ENCODE measurements at places on chromosomes 3 and 15.

DNA sequence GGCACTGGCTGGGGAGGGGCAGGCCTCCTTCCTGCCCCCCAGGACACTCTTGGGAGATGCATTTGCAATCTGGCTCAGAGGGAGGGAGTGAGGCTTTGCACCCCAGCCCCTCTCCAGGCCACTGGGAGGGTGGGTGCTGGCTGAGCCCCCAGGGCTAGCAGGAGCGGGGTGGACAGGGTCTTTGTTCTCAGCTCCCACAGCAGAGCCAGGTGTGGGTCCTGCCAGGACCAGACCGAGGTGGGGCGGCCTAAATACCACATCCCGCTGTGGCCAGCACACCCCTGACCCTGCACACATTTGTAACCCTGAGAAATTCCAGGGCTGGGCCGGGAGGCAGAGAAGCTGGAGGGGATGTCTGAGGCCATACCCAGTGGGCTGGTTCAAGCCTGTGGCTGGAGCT lies 41.0 kb downstream of the STARD5 start:
- DNase-seq: no peak

GRCh38 chr3:127428344-127428997 lies 140.6 kb upstream of the PRR20G start:
- DNase-seq: no peak

GRCh38 chr3:13223574-13224237 lies 150.5 kb upstream of the IQSEC1 start:
- DNase-seq: no peak

- DNase-seq: no peak
Observed at GRCh38 chr3:143158014-143158988, 38.7 kb downstream of the CHST2 start.

- no peak for DNase-seq
Observed at GRCh38 chr3:172751175-172751704, 714 bp downstream of the ECT2 start.

DNA sequence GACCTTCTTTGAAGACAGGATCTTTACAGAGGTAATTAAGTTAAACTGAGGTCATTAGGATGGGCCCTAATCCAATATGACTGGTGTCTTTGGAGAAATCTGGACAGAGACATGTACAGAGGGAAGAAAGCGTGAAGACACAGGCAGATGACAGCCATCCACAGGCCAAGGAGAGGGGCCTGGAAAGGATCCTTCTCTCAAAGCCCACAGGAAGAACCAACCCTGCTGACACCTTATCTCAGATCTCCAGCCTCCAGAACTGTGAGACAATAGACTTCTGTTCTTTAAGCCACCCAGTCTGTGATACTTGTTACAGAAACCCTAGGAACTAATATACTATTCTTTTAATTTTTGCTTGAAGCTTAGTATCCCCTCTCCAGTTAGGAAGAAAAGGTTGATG lies 74.2 kb downstream of the WDR76 start:
- no peak for DNase-seq

DNA sequence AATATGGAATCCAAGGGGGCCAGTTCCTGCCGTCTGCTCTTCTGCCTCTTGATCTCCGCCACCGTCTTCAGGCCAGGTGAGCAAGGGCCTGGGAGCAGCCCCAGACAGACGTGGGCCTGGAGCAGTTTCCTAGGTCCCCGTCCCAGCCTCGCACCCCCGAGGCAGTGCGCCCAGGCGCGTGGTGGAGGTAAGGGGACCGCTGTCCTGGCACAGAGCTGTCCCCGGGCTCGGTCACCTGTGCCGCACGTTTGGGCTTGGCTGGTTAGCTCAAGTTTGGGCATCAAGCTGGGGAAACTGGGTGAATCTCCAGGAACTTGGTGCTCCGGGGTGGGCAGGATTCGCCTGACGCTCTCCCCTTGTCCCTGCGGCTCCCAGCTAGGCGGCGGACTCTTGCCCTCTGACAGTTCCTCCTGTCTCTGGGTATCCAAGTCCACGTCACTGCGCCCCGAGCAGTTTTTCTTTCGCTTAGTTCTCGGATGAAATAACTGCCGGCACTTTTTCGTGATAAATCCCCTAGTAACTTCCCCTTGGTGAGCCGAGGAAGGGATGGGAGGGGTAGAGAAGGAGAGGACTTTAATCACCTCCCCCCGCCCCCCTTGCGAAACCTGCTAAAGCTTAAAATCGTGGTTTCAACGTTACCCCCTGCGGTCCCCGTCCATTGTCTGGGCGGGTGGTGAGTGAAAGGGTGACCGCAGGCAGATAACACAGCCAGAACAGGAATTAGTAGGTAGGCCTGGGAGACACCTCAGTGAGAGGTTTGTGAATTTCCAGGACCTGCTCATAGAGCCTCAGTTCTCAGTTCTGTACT lies 901 bp downstream of the ALCAM start:
- peak; percentile 10 for DNase-seq

GRCh38 chr3:142105991-142106390 lies 43.4 kb downstream of the TFDP2 start:
- DNase-seq: no peak

GRCh38 chr15:52343831-52344230 lies 48.2 kb upstream of the MYO5C start:
- DNase-seq: no peak

- no peak for DNase-seq
Observed at GRCh38 chr3:197519801-197520211, 36.0 kb downstream of the BDH1 start.

- DNase-seq: peak; percentile 57
Observed at GRCh38 chr15:68833700-68834331, 13.1 kb upstream of the ANP32A start.

DNA sequence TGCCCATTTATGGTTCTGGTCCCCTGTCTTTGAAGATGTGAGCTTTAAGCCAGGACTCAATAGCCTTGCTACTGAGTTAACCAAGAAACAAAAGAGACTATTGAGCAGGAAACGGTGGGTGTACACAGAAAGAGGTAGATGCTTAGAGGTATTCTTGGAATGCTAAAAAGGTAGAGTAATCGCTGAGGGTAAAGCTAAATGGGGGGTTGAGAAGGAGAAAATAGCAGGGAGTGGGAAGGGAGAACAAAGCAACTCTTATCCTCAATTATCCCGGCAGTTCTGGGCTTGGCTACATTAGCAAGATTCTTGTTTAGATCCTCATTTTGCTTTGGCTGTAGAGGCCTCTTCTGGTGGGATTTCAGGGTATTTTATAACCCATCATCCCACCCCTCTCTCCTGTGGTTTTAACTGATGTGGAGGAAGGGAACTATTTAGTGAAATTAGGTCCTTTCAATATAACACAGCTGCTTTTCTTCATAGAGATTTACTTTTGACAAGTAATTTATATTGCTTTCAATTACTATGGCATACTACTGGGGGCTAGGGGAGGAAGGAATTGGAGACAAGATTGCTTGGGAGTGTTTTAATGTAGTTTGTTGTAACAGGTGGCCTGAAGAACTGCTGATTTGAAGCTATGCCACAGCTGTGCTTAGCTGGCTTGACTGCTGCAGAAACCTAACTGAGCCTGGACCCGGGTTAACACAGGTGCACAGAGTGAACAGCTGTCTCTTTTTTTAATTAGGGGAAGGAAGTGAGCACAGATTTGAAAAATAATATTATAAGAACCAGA lies 234.3 kb upstream of the CCDC54 start:
- DNase-seq: no peak

DNA sequence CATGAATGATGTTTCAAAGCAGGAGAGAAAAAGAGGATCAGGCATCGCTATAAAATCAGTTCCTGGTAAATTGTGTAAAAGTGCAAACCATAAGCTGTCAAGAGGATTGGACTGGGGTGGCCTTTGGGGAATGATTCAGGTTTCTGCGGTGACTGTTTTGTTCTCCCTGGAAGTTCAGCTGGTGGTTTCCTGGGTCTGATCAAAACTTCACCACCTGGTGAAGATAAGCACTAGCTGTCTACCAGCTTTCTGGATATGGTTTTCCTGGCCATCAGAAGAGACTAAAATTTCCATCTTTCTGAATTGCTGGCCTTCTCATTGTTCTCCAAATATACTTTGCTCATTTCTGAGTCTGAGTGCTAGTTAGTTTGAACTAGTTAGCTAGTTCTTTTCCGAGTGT lies 2.7 kb upstream of the NANOGP8 start:
- DNase-seq: no peak

GRCh38 chr15:32884146-32884545 lies 166.3 kb downstream of the GREM1 start:
- DNase-seq: no peak

GRCh38 chr15:66409565-66410108 lies 22.9 kb downstream of the MAP2K1 start:
- DNase-seq: no peak

DNA sequence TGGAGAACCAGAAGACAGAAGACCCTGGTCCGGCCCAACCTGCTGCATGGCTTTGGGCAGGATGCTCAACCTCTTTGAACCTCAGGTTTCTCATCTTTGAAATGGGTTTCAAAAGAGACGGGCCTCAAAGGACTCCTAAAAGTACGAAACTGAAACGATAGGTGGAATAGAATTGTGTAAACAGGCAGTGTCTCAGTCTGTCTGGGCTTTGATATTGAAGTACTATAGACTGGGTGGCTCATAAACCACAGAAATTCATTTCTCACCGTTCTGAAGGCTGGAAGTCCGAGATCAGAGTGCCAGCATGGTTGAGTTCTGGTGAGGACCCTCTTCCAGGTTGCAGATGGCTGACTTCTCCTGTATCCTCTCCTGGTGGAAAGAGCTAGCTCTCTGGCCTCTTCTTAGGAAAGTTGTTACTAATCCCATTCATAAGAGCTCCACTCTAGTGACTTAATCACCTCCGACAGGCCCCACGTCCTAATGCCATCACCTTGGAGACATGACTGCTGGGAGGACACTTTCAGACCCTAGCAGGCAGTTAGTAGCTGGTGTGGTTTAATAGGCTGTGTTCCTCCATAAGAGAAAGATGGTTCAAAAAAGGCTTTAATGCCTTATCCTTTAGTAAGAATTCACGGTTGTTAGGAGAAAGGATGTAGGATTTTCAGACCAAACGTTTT lies 35.7 kb downstream of the SSUH2 start:
- DNase-seq: no peak

DNA sequence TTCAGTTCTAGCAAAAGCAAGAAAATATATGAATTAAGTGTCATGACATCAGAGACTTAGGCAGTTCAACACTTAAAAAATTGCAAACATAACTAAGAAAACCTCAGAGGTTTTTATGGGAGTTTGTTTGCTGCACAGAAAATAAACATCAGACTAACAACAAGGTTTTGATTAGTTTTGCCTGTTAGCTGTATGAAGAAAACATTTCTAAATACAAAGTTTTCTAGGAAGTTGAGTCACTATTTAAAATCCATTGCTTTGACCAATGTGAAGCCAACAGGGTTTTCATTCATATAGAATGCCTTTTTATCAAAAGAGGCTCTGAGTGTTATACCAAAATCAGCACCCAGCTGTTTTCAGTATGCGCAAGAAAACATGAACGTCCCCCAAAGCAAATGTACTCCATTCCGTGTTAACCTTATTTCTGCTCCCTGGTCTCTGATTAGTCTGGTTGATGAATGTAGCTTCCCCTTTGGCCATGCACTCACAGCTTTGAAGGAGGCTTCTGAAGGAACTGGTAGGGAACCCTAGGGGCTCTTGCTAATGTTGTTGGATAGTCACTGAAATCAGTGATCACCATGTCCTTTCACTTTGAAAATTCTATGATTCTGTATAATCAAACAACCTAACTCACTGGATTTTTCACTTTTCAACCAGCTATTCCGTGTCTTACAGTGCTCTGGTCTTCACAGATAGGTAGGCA lies 89.6 kb upstream of the TSEN2 start:
- no peak for DNase-seq

- DNase-seq: peak; percentile 36
Observed at GRCh38 chr3:51538115-51538458, 432 bp upstream of the RAD54L2 start.

GRCh38 chr3:164658125-164658524 lies 420.2 kb downstream of the SI start:
- no peak for DNase-seq

DNA sequence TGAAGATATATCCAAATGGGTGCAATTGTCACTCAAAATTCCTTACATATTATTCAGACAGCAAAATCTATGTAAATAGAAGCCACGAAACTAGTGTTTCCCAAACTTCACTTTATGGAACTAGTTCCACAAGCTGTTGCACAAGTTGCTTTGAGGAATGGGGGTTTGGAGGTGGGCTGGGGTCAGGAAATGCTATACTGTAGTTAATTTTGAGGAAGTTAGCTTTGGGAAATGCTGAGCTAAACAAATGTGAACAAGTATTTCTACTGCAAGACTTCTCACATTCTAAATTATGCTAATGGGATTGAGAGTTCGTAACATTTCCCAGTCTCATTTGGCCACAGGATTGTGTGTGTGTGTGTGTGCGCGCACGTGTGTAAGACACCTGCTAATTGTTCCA lies 28.7 kb upstream of the SAMMSON start:
- DNase-seq: no peak

- no peak for DNase-seq
Observed at GRCh38 chr3:154250291-154250690, 74.0 kb downstream of the DHX36 start.

DNA sequence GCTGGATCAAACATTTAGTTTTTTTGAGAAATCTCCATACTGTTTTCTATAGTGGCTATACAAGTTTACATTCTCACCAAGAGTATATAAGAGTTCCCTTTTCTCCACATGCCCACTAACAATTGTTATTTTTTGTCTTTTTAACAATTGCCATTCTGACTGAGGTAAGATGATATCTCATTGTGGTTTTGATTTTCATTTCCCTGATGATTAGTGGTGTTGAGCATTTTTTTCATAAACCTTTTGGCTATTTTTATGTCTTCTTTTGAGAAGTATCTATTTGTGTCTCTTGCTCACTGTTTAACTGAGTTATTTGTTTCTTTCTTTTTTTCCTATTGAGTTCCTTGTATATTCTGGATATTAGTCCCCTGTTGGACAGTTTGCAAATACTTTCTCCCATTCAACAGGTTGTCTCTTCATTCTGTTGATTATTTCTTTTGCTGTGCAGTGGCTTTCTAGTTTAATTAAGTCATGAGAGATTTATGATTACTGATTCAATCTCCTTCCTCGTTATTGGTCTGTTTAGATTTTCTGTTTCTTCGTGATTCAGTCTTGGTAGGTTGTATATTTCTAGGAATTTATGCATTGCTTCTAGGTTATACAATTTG lies 6.7 kb upstream of the RNF13 start:
- no peak for DNase-seq

GRCh38 chr3:107117922-107118536 lies 259.2 kb upstream of the CCDC54 start:
- peak; percentile 13 for DNase-seq

GRCh38 chr15:68413363-68414205 lies 18.4 kb downstream of the ITGA11 start:
- no peak for DNase-seq

- no peak for DNase-seq
Observed at GRCh38 chr3:9077029-9077428, 113.8 kb upstream of the RAD18 start.

DNA sequence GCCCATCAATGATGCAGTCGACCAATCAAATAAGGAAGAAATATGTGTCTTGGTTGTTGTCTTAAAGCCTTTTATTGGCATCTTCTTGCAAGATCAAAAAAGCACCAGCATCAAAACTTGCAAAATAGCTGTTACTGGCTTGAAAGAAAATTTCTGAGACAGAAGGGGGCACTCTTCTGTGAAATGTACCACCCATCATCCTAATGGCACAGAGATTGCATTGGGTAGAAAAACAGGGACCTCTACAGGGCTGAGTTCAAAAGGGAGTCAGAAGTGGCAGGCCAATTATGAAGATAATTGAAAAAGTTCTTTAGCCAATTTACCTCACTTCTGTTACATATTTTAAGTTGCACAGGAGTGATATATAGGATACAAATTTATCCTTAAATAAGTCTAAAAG lies 122.3 kb upstream of the GPR149 start:
- DNase-seq: no peak

All from CD8-positive, alpha-beta T cell (primary cell).